ENCODE measurements at places on chromosomes 4 and X.

- no peak for DNase-seq
Measured at GRCh38 chr4:10079912-10080588, 36.5 kb downstream of the WDR1 start.

DNA sequence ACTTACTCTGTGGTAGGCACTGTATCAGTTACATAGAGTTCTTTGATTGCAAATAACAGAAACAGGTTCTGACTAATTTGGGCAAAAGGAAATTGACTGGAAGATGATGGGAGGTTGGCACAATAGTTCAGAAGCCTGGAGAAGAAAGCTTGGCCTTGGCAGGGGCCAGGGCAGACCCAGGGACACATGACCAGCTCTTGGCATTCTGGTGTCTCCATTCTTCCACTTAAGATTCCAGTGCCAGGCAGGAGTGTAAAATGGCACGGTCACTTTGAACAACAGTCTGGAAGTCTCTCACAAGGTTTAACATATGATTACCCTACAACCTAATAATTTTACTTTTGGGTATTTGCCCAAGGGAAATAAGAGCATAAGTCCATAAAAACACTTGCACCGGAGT lies 175.9 kb downstream of the BCOR start:
- no peak for DNase-seq

- DNase-seq, result peak; percentile 8
Measured at GRCh38 chrX:119488749-119489148, 20.5 kb downstream of the SLC25A5 start.

GRCh38 chrX:13469963-13470684 lies 99.3 kb upstream of the EGFL6 start:
- no peak for DNase-seq

DNA sequence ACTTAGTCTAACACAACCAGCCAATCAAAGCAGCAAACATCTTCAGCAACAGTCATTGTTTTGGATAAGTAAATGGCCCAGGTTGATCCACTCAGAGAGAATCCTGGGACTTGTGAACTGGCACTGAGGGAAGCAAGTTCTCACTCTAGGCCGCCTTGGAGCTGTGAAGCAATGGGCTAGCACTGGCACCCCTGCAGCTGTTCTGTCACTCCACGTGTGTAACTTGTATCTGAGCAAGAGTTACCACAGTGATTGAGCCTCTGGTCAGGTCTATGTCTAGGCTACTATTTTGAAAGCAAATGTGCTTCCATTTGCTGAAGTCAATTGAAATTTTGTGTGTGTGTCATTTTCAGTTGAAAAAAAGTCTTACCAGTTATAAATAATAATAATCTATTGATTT lies 57.2 kb upstream of the HS3ST1 start:
- DNase-seq, result no peak

DNA sequence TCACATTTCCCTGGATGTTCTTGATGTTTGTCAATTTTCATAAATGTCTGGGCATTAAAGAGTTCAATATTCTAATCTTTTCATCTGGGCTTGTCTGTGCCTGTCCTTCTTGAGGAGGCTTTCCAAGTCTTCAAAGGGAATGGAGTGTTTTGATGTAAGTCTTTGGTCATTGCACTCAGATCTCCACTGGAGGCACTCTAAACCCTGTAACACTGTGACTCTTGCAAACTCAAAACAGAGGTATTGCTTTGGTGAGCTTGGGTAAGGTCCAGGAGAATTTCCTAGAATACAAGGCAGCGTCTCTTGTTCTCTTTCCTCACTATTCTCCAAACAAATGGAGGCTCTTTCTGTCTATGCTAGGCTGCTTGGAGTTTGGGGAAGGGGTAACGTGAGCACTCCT lies 1118.1 kb upstream of the PABPC4L start:
- no peak for DNase-seq

GRCh38 chr4:103029300-103029699 lies 9.8 kb upstream of the SLC9B1 start:
- no peak for DNase-seq

GRCh38 chr4:7428261-7429068 lies 6.3 kb downstream of the PSAPL1 start:
- no peak for DNase-seq

DNA sequence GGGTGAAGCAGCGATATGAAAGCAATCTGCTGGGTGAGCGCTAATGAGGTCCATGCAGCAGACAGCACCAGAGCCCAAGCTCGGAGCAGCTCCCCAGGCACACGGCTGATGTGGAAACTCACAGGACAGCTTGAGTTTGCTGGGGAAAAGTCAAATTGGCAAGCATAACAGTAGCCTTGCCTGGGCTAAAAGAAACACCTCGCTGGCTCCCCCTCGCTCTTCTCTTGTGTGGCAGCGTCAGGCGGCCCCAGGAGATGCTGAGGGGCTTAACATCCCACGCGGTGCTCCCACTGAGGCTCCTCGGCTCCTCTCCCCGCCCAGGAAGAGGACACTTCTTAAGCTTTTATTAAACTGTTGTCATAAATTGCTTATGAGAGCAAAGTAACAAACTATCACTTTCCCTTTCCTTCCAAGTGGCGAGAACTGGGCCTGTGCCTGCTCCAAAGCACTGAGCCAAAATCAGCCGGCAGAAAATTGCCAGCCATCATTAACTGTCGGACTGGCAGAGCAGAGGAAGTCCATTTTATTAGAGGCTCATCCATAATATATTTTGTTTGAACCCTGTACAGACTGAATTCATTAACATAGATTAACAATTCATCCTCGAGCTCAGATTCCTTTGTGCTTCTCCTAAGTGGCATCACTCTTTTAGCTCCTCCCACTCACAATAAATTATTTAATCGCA lies 111.4 kb downstream of the TSPAN5 start:
- no peak for DNase-seq

- no peak for DNase-seq
Measured at GRCh38 chrX:74351760-74352159, 47.8 kb downstream of the ZCCHC13 start.
